Stimulated activated CD8-positive, alpha-beta memory T cell treated with anti-CD3 and anti-CD28 coated beads, Interleukin-7, amount 100 ng/mL, for 24 hours (primary cell): ENCODE measurements at places on chromosomes 2 and 18.

DNA sequence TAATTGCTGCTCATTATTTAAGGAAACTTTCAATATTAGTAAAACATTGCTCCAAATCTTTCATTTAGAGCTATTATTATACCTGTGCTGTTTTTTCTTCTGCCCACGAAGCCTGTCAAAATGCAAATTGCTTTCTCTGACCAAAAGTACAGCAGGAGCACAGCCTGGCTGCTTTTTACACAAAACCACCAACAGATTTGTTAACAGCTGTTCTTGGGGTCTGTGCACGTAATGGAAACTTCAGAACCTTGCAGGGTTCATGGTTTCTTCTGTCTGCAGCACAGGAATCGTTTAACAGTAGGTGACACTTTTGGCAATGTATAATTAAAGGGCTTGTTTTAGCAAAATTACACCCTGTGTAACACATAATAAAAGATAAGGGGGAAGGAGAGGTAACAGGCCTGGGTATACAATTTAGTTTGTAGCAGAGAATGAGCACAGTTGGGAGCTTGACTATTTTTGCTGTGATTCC, 447.3 kb downstream of the KCNJ3 start:
- DNase-seq: no peak

DNA sequence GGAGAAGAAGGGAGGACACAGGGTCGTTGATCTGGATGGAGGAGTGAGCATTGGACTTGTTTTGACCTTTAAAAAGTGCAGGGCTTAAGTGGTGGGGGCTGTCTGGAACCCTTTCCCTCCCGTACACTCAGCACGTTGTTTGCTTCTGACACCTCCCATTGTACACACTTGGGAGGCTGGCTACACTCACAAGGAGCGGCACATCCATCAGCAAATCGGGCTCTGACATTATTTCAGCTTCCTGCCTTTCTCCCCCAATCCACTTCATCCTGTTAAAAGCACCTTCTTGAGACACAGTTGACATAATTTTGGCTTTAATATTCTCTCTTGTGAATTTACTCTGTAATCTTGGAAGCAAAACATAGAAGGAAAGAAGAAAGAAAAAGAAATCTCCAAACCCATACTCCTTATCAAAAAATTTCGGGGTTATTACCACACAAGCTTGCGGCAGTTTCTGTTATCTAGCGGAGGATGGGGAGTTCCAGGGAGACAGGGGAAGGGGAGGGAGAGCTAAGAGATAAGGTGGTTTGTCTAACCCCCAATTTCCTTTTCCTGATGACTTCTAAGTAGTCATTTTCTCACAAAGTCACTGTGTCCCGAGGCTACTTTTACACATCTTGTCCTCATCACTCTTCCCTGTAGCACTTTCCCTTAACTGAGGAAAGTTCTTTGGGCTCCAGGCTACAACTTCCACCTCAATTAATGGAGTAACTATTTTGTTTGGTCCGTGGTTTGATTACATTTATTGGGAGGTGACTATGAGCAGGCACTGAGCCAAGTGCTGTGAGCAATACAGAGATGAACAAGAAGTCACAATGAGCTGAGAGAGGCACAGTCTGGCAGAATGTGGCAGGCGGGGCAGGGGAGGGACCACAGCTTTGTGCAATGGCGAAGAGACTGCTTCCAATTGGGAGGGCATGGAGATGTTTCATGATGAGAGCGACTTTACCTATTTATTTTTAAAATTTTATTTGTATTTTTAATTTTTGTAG, 240.1 kb upstream of the MEX3C start:
- no peak for DNase-seq

- no peak for DNase-seq
Measured at GRCh38 chr2:207778298-207778882, 8.7 kb upstream of the FZD5 start.

- no peak for DNase-seq
Measured at GRCh38 chr2:28153851-28154250, 238.8 kb upstream of the FOSL2 start.

- DNase-seq: no peak
Measured at GRCh38 chr18:23908827-23909226, 105.7 kb upstream of the TTC39C start.
